ENCODE measurements at places on chromosomes 1 and 21.
A peak's percentile ranks its signal among the peaks of the same experiment; 100 is the strongest.

DNA sequence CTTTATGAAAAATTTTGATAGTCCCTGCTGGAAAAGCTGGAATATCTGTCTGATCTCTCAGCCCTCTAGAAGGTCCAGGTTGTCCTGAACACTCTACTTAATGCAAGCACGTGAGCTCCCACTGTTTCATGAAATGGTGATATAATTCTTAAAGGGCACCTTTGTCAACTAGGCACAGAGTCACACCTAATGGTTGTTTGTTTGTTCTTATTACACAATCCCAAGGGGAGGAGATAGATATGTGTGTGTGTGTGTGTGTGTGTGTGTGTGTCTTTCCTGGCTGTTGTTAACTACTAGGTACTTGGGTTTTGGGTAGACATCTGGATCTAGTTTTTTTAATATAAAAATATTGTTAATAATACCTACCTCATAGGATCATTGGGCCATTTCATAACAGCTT is 63.9 kb downstream of the GRIK1 start:
- no peak for DNase-seq

DNA sequence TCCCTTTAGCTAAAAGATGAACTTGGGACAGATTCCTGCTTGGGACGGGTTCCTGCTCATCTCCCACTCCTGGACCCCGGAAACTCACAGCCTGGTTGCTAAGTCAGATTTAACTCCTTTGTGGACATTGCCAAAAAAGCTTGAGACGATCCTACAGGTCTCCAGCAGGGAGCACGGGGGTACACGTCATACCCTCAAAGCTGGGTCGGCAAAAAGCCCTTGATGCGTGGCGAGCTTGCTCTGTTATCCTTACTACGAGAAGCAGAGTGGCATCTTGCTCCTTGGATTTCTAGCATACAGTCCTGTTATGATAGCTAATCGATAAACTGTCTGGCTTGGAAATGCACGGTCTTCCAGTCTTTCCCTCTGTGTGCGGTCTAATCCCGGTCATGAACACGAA is 60.8 kb upstream of the KRTAP19-8 start:
- no peak for DNase-seq

DNA sequence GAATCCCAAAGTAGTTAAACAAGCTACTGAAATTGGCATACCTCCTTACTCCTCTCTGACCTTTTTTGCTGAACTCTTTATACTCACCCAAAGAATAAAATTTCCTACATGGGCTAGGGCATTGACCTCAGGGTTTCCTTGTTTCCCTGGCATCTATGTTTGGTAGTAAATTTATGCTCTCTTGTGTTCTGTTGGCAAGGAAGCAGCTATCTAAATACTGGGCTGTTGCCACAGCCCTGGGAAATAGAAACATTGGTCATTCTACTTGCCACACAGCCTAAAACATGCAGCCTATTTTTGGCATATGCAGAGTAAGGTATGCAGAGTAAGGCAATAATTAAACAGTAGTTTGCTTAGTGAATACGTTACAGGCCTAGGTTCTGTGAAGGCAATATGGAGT is 351.4 kb downstream of the HLX start:
- no peak for DNase-seq

GRCh38 chr1:96498744-96499340 is 222.7 kb upstream of the PTBP2 start:
- no peak for DNase-seq

GRCh38 chr1:167484726-167485502 is 33.4 kb downstream of the CD247 start:
- no peak for DNase-seq

DNA sequence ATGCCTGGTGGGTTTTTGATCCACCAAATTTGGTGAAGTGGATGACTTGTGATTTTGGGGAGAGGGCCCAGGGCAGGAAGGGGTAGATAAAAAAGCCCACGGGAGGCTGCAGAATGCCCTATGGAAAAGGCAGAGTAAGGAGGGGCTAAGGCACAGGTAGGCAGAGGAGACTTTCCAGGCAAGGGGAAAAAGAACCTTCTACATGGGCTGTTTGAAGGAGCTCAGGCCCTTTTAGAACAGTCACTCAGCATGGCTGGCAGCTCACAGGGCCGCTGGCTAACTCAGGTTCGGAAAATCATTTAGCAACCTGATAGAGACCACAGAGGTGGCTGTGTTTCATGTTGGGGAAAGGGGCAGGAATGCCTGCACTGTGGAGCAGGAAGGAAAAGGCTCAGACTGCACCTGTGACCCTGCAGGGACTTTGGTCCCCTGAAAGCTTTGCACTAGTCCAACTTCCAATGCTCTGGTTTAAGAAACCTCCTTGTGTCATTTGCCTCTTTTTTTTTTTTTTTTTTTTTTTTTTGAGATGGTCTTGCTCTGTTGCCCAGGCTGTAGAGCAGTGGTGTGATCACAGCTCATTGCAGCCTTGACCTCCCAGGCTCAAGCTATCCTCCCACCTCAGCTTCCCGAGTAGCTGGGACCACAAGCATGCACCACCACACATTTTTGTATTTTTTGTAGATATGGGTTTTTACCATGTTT is 58.5 kb upstream of the ENAH start:
- no peak for DNase-seq

DNA sequence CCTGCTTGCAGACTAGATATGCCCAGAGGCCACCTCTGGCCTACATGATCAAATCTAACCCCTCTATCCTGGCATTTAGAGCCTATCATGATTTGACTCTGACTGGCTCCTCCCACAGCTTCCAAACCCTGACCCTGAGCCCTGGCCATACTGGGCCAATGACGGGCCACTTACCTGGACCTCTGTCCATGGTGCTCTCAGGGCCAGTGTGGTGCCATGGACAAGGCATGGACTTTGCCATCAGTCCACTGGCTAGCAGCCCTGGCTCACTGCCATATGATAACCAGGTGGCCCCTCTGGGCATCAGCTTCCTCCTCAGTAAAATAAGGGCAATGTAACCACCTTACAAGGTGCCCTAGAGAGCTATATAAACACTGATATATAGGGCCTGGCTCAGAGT is 713.4 kb downstream of the PTPRU start:
- DNase-seq = no peak

DNA sequence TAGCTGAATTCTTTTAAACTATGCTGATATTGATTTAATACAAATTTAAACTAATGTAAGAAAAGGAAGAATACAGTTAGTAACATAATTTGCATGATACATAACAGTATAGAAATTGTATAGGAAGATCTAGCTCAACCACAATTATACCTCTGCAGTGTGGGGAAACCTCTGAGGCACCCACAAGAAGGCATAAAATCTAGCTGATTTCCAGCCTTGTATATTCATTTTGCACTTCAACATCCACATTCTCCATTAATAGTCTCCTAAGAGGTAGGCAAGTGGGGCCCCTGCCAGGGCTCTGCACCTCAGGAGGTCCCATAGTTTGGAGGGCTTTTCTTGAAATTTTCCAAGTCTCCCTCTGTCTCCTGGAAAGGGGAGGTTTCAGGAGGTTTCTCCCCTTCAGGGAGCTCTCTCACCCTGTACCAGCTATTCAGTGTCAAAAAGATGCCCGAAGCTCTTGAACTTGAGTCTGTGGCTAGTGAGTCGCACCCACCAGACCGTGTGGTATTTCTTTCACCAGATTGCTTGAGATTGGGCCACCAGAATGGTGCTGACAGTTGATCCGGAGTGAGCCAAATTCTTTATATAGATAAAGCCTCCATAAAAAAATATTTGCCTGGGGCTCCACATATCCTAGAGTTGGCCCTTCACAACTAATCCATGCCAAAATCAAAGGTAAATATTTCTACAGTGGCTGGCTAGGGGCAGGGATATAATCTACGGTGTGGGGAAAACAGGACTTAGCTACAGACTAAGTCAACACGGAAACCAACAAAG is 108.2 kb downstream of the TIAM1 start:
- DNase-seq = peak; percentile 19

DNA sequence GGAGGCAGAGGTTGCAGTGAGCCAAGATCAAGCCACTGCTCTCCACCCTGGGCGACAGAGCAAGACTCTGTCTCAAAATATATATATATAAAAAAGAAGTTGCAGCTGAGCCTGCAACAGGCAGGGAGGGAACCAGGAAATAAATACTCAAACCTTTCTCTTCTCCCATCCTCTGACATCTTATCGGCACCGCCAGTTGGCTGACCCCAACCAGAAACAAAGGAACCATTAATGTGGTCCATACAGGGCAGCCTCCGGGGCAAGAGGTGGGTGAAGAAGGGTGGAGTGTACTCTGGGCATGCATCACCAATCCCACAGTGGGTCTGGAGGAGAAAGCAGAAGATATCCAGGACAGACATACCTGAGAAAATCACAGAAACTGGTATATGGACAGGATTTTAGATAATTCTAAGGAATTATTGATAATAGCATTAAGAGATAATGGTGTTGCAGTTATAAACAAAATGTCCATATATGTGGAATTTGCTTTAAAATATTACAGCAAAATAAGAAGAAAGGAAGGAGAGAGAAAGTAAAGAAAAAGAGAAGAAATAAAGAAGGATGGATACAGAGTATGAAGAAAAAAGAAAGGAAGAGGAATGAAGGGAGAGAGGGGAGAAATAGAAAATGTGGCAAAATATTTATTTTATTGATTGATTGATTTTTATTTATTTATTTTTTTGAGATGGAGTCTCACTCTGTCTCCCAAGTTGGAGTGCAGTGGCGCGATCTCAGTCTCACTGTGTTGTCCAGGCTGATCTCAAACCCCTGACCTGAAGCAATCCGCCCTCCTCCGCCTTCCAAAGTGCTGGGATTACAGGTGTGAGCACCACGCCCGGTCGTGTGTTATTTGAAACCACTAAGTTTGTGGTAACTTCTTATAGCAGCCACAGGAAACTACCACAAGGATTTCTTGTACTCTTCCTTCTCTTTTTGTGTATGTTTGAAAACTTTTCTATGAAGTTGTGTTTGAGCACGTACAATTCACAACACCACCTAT is 4.1 kb upstream of the PTAFR start:
- DNase-seq = no peak

DNA sequence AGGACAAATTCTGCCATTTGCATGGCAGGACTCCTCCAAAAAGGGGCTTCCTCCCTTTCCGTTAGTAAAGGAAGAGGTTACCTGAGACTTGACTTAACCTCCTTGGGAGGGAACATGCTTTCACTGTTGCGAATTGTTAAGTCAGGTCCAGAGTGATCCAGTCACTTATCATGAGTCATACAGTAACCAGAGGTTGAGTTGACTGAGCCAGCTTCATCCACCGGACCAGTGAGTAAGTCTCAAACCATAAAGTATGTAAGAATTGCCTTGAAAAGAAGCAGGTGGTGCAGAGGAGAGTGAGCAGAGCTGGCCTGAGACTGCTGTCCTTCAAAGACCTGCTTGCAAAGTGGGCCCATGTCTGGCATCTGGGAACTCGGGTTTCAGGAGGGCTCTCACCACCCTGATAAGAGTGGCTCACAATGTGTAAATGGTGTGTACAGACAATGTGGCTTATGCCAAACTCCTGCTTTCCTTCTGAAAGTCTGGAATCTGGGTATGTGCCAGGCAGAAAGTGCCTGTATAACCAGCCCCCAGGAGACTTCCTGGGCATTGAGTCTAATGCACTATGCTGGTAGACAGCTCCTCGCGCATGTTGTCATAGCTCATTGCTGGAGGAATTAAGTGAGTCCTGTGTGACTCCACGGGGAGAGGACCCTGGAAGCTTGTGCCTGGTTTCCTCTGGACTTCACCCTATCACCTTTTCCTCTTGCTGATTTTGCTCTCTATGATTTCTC is 84.3 kb upstream of the KLHDC7A start:
- DNase-seq = peak; percentile 12

DNA sequence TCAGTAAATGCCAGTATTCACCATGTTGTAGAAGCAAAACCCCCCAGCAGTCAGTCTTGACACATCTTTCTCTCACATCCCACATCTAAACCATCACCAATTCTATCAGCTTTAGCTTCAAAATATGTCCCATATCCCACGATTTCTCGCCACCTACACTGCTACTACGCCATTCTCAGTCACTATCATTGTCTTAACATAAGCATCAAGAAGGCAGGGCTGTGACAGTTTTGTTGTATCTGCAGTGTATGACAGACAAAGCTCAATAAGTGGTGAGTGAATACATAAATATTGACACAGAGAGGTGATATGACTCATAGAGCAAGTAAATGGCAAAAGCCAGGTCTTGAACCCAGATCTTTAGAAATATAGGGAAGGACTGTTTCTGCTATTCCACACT is 59.9 kb downstream of the JAK1 start:
- peak; percentile 37 for DNase-seq

DNA sequence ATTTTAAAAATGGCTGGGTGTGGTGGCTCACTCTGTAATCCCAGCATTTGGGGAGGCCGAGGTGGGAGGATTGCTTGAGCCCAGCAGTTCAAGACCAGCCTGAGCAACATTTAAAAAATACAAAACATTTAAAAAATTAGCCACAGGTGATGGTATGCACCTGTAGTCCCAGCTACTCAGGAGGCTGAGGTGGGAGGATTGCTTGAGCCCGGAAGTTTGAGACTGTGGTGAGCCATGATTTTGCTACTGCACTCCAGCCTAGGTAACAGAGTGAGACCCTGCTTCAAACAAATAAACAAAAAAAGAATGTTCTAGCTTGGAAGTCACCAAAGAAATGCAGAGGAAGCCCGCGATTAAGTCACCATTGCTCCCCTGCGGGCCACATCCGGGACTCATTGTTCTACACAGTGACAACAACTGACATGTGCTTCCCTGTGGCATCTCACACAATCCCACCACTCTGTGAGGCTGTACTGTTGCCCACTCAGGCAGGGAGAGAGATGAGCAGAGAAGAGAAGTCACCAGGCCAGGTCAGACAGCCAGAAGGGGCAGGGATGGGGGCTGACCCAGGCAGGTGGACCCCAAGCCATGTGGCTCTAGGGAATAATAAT is 18.4 kb upstream of the SPATC1L start:
- no peak for DNase-seq

DNA sequence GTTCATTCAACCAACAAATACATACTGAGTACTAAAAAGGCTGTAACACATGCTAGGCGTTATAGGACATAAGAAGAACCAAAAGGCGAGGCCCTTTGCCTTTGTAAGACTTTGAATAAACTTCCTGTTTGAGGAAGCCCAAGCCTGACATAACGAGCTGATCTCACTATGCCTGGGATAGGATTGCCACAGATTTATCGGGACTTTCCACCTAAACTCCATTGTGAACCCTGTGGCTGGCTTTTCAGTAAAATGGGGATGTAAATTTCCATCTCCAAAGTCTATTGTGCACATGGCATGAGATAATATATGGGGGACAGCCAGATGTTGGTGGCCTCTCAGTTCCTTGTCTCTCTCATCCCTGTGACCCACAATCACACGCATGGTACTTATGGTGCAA is 41.9 kb downstream of the LMO4 start:
- DNase-seq = no peak

GRCh38 chr1:195197116-195197515 is 1411.1 kb downstream of the KCNT2 start:
- no peak for DNase-seq

- DNase-seq = peak; percentile 3
These were observed 133.4 kb downstream of the PLPPR5 start for GRCh38 chr1:98870959-98871903.

DNA sequence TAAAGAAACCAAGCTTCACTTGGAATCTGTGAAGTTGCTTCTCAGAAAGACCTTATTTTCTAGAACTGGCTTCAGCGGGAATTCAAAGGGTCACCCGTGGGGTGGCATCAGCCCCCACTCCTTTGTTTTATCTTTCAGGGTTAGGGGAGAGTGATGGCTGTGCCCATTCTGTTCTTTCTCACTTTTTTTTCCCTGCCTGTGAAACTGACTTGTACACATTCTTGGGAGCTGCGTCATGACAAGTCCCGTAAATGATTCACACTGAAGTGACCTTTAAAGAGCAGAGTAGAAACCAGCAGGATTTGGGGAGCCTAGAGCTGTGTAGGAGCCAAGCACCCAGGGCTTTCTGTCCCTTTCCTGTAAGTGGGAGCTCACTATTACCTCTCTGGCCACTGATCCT is 43.8 kb downstream of the SLC44A3 start:
- peak; percentile 89 for DNase-seq
